ENCODE measurements at places on chromosomes 2 and 18. TPM values are rescaled to one million over a fixed set of nuclear protein-coding genes. Genes with fewer than 3 reads are reported as not detected.

- no peak for DNase-seq
Measured at GRCh38 chr2:182067393-182067792, 81.7 kb downstream of the PPP1R1C start.

GRCh38 chr2:152571048-152571766 is 146.1 kb downstream of the PRPF40A start:
- DNase-seq: no peak

DNA sequence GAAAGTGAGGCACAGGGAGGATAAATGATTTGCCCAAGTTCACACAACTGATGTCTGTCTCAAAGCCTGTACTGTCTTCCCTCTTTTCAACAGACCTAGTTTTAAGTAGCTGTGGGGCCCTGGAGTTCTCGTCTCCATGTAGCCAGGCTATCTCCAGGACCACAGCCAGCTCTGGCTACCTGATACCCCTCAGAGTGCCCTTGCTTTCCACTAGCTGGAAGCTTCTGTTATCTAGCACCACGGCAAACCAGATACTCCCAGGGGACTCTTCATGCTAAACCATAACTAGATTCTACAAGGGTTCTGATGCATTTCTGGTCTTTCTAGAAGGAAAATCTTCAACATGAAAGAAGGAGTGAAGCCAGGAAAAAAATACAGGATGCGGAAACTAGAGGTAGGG is 137.3 kb downstream of the GALNT14 start:
- DNase-seq: no peak

- DNase-seq: no peak
Measured at GRCh38 chr2:44639399-44639798, 277.7 kb downstream of the CAMKMT start.

DNA sequence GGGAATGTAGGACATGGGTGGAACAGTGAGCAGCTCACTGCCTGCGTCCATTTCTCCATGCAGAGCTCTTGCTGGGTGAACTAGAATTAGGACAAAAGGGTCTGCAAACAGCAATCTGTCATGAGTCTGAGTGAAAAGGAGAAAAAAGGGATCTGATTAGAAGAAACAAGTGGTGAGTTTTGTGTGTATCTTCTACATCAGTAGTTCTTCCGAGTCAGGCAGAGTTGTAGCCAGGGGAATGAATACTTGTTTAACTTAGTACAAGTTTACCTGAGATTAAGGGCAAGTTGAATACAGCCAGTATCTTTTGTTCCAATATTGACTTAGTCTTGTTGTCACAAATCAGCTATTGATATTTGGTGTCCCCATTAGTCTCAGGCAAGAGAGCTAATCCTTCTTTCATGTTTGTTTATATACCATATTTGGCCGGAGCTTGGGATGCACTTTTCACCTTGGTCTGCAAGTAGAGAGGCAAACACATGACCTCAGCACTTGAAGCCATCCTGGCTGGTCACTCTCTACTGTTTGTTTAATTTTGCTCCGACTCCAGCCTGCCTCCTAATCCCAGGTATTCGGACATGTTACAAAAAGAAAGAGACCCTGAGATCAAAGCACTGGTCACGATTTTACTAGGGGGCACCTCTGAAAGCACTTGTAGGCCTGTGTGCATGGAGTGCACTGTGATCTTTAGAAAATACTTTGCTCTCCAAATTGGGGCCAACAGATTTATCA is 211.0 kb upstream of the NT5C1B start:
- no peak for DNase-seq

Gene VSNL1
- total RNA-seq: 3.1 TPM

GRCh38 chr2:200471324-200471848 is 38.5 kb downstream of the KCTD18 start:
- DNase-seq: peak; percentile 12

- peak; percentile 93 for DNase-seq
Measured at GRCh38 chr2:236705295-236706105, 135.9 kb downstream of the ACKR3 start.

Gene FIGLA
- not detected for total RNA-seq

GRCh38 chr2:170446078-170446477 is 268.1 kb downstream of the MYO3B start:
- DNase-seq: no peak

DNA sequence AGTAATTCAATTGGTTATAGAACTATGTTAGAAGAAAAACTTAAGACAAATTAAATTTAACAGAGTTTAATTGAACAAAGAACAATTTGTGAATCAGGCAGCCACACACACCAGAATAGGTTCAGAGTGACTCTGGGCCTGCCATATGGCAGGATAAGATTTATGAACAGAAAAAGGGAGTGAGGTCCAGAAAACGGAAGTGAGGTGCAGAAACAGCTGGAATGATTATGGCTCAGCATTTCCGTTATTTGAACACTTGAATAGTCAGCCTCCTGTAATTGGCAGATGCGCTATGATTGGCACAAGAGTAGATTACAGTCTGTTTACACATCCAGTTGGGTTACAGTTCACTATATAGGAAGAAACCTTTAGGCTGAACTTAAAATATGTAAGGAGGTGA is 99.0 kb downstream of the MBD2 start:
- no peak for DNase-seq

- DNase-seq: peak; percentile 68
Measured at GRCh38 chr18:13211534-13211933, 7.0 kb upstream of the LDLRAD4 start.

DNA sequence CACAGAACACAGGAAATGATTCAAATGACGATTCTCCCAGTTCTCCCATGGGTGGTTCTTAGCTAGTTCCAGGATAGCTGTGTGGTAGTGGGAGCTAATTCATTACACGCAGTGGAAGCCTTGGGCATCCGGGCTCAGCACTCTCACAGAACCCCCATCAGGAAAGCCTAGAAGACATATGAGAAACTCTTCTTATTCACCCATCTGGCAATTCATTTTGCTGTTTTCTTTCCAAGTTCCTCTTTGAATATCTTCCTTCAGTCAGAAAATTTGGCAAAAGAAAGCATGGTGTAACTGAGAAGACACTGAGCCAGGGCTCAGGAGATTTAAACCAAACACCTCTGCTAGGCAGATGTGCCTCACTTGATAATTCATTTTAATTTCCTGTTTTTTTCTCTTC is 85.2 kb upstream of the FN1 start:
- no peak for DNase-seq

Gene LYPD1
- total RNA-seq: 5.6 TPM

DNA sequence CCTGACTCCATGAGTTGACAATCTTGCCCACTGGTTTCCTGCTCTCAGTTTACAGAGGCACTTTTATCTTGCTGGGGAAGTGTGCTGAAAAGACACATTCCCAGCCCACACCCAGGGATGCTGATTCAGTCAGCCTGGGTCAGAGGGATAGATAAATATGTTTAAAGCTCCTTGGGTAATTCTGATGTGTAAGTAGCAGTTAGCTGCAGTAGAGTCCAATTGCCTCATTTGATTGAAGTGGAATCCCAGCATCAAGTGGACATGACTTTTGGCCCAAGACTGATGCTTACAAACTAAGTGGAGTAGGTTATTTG is 29.4 kb downstream of the PSD4 start:
- DNase-seq: no peak

GRCh38 chr2:70627211-70627898 is 73.7 kb upstream of the TGFA start:
- peak; percentile 78 for DNase-seq

- no peak for DNase-seq
Measured at GRCh38 chr2:85135660-85135914, 2.4 kb downstream of the TCF7L1 start.

DNA sequence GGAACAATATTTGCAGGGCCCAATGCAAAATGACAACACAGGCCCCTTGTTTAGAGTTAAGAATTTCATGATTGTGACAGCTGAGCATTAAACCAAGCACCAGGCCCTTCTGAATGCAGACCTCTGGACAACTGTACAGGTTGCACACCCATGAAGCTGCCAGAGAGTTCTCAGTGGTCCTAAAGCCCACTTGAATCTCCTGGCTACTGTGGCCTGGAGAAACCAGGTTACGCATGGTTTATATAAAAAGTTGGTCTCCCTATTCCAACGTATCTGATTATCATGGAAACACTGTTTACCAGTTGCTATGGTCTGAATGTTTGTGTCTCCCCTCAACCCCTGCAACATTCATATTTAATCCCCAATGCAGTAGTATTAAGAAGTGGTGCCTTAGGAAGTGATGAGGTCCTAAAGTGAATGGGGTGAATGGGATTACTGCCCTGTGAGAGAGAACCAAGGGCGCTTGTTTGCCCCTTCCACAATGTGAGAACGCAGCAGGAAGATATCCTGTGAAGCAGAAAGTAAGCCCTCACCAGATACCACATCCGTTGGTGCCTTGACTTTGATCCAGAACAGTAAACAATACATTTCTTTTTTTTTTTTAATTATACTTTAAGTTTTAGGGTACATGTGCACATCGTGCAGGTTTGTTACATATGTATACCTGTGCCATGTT is 48.0 kb upstream of the ANXA4 start:
- DNase-seq: no peak

GRCh38 chr2:47404356-47404755 is 1.4 kb downstream of the MSH2 start:
- DNase-seq: no peak

DNA sequence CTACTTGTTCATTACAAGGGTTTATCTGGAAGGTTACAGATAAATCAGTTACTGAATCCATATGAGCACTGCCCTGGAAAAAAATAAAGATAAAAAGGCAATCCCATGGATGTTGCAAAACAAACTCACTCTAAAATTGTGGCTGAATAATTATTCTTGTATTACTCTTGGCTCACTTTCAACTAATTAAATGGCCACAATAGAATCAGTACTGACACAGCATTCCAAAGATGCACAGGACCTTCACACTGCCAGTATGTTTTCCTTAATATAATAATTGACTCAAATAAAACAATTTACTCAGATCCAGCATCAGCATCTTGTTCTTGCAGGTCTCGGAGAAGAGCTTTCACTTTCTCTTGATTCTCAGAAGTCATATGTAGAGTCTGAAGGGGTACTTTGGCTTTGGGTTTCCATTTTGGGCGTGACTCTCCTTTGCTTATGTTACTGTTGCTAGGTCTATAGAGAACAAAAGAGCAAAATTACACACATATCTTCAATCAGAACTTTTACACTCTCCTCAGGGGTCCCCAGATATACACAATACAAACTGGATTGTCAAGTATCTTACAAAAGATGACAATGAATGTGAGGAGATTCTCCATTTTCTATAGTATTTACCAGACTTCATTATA is 12.6 kb downstream of the DHX57 start:
- DNase-seq: no peak

DNA sequence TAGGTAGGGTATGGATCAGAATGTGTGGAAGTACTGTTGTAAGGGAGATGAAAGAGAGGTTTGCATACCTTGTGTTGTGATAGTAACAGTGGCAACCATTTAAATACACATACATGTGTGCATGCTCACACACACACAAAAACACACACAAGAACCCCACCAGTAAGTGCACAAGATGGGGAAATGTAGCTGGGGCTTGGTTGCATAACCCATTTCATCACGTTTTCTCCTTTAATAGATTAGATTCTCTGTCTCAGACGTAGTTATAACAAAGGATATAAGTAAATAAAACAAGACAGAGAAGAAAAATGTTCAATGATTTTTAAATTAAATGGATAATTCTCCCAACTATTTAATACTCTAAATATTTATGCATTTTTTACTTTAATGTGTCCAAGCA is 13.4 kb downstream of the ARHGAP15 start:
- no peak for DNase-seq

- DNase-seq: no peak
Measured at GRCh38 chr2:96760986-96761832, 507 bp downstream of the CNNM4 start.

DNA sequence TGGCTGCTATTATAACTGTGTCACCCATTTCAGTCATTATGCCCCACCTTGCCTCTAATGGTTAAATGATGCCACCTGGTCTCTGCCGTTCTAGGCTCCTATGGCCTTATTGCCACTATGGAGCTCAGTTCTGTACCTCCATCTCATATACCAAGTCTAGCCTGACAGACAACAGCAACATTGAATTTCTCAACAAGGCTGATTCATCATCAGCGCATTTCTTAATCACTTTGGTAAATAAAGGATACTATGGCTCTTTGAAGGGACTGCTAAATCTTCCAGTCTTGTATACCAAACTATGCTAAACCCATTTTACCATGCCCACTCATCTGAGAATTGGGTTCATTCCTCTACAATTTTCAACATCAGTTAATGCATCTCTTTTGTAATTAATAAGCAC is 784.5 kb upstream of the CELF4 start:
- DNase-seq: no peak

DNA sequence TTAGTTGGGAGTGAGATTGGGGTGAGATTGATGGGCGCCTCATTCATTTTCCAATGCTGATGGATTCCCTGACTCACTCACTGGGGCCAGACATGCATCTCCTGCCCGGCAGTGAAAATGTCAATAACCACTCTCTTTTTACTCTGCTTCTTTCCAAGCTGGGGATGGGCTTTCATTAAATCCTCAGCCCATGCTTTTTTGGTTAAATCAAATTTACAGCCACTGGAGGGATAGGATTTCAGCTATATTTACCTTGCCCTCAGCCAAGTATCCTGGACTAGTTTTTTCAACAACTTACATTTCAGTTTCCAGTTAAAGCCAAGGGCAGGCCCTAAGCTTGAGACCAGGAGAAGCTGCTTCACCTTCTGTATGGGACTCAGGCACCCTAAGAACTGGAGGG is 162.8 kb downstream of the TSN start:
- DNase-seq: no peak

GRCh38 chr2:160221391-160222276 is 21.6 kb upstream of the ITGB6 start:
- peak; percentile 83 for DNase-seq

DNA sequence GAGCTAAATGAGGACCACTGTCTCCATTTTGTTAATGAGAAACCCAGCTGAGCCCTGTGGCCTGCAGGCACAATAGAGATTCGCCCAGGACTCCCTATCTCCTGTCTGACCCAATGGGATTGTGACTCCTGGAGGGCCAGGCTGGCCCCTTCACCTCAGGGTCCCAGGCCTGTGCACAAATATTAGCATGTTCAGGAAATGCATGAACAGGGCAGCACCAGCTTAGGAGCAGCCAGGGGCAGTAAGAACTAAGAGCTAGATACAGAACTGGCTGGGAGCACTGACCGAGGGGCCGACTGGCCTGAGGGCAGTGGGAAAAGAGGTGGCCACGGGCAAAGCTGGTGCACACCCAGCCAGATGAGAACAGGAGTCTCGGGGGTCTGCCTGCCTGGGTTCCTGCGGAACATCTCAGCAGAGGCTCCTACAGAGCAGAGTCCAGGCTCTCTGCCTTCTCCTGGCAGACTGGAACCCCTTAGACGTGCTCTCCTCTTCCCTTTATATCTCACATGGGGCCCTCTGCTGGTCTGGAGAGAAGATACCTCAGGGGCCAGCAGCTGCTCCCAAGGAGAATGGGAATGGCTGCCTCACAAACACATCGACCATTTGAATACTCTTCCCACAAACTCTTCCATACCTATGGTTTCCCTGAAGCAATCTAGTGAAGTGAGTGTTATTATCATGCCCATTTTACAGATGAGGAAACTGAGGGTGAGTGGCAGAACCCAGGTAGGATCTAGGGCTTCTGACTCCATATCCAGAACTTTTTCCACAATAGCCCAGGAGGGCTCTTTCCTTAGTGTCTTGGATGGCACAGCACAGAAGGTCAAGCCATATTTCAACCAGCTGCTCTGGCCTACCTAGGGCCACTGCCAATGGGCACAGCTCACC is 77.6 kb upstream of the OTOF start:
- no peak for DNase-seq
